ENCODE measurements at places on chromosomes 12 and 14. TPM values are rescaled to one million over a fixed set of nuclear protein-coding genes. Genes with fewer than 3 reads are reported as not detected.

DNA sequence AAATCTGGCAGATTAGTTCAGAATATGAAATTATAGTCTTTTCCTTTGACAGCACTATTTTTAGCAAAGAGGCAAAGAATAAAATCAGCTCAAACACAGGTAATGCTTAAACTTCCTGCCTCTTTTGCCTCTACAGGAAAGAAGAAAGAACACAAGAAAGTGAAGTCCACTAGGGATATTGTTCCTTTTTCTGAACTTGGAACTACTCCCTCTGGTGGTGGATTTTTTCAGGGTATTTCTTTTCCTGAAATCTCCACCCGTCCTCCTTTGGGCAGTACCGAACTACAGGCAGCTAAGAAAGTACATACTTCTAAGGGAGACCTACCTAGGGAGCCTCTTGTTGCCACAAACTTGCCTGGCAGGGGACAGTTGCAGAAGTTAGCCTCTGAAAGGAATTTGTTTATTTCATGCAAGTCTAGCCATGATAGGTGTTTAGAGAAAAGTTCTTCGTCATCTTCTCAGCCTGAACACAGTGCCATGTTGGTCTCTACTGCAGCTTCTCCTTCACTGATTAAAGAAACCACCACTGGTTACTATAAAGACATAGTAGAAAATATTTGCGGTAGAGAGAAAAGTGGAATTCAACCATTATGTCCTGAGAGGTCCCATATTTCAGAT lies 17.4 kb downstream of the TMPO start:
- DNase-seq, result no peak

- DNase-seq, result no peak
Measured at GRCh38 chr12:108567406-108568337, 5.3 kb downstream of the ISCU start.

GRCh38 chr12:6354495-6355393 lies 12.9 kb upstream of the TNFRSF1A start:
- DNase-seq, result no peak

DNA sequence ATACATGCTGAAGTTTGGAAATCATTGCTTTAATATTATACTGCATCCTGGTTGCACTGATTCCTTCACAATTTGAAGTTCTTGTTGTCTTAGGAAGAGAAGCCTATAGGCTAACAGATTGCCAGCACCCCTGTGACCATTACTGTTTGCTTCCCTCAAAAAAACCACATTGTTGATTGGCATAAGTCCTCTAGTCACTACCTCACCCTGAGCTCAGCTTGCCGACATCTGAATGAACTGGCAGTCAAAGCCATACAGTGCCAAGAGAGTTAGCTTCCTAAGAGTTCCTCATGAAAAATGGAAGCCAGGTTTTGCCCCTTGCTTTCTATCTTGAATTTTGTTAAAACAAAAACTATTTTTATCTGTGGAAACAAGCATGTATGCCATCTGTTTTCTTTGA lies 276.1 kb downstream of the SYT1 start:
- no peak for DNase-seq

- DNase-seq, result peak; percentile 59
Measured at GRCh38 chr14:21106498-21107282, 5.8 kb downstream of the TMEM253 start.

GRCh38 chr14:55133416-55133815 lies 4.4 kb downstream of the LGALS3 start:
- DNase-seq, result peak; percentile 8

DNA sequence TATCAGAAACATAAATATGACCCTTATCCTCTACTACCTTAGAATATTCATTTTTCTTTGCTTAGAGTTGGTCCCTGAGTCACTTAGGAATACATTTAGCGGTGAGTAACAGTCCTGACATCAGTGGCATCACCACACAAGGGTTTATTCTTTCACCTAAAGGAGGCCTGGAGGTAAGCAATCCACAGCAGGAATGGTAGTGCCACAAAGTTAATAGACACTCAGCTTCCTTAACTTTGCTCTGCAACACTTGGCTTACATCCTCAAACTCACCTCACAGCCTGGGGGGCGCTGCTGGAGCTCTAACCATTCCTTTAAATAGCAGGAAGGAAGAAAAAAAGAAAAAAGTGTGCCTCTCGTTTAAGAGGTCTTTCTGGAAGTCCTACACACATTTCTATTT lies 29.1 kb downstream of the BBOF1 start:
- no peak for DNase-seq

DNA sequence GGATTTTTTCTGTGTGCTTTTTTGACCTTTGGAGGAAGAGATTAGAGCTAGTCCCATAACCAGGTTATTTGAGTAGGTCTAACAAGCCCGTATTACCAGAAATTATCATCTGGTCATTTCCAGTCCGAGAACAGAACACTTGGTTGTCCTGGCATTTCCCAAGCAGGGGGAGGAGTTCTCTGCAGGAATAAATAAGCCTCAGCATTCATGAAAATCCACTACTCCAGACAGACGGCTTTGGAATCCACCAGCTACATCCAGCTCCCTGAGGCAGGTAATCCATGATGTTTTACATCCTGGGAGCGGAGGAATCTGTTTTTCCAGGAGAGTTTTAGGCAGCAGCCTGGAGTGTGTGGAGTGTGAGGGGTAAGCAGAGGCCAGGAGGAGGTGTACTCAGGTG lies at the start of gene SERPINA3:
TSS of gene SERPINA3 (plus strand) at position 218 of the 400 bp plus-strand sequence. CDS start 2,051 bp downstream, outside the sequence.
- no peak for DNase-seq

DNA sequence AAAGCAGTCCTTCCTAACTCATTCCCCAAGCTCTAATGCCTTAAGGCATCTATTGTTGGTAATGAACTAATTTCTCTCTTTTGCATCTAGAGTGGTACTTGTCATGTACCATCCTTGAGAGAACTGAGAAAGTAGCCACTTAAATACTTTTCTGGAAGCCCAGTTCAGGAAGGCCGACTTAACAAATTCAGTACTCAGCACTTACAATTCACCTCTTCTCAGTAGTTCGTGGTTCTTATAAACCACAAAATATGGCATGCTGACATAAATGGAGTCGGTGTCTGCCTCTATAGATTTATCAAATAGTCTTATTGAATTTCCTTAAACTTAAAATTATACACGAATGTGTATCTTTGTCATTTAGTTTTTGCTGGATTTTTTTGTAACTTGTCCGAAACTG lies 9.4 kb upstream of the COCH start:
- DNase-seq, result no peak

DNA sequence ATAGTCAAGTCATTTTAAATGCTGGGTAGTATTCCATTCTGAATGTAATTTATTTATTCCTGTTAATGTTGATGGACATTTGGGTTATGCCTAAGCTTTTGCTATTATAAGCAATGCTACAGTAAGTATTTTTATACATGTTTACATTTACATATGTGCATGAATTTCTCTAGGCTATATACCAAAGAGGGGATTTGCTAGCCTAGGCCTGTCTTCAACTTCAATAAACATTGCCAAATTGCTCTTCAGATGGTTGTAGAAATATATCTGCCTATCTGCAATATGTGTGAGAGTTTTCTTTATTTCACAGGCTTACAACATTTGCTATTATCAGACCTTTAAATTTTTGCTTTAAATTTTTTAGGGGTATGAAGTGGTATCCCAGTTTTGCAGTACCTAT lies 87.0 kb downstream of the MIPOL1 start:
- no peak for DNase-seq

- no peak for DNase-seq
Measured at GRCh38 chr12:55845361-55845760, 2.6 kb upstream of the MMP19 start.

DNA sequence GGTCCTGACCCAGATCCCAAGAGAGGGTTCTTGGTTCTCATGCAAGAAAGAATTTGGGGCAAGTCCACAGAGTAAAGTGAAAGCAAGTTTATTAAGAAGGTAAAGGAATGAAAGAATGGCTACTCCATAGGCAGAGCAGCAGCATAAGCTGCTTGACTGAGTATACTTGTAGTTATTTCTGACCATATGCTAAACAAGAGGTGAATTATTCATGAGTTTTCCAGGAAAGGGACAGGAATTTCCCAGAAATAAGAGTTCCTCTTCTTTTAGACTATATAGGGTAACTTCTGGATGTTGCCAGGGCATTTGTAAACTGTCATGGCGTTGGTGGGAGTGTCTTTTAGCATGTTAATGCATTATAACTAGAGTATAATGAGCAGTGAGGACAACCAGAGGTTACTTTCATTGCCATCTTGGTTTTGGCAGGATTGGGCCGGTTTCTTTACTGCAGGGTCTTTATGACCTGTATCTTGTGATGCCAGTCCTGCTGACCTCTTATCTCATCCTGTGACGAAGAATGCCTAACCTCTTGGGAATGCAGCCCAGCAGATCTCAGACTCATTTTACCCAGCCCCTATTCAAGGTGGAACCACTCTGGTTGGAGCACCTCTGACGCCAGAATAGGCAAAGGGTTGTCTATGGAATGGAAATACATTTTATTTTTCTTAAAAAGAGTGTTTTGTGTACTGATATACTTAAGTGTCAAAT lies 113.8 kb downstream of the OTOGL start:
- no peak for DNase-seq

DNA sequence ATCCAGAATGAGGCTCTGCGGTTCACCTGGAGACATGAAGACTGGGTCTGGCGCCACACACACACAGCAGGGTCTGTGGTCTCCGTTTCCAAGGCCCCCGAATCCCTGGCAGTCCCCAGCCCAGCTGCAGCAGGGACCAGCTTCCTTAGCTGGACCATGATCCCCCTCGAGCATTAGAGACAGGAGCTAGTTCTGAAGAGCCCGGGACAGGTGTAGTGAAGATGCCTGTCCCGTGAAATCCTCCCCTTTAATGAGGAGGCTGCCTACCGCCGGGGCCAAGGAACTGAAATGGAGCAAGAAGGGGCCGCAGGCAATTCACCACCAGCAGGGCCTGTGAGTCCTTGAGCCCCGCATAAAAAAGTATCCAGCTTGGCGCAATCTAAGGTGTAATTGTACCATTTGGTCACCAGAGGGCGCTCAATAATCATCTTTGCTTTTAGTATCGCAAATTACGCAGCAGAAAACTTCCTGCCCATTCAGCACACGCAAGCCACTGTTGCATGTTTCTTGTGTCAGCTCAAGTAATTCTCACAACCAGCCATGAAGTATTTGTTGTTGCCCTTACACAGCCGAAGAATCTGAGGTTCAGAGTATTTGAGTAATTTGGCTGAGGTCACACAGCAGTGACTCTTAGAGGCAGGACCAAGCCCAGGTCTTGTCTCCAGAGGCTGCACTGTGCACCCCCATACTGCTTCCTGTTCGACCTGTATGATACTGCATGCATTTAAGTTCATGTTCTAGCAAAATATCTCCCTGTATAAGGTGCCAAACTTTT lies 54.3 kb upstream of the PPP2R5C start:
- peak; percentile 10 for DNase-seq

DNA sequence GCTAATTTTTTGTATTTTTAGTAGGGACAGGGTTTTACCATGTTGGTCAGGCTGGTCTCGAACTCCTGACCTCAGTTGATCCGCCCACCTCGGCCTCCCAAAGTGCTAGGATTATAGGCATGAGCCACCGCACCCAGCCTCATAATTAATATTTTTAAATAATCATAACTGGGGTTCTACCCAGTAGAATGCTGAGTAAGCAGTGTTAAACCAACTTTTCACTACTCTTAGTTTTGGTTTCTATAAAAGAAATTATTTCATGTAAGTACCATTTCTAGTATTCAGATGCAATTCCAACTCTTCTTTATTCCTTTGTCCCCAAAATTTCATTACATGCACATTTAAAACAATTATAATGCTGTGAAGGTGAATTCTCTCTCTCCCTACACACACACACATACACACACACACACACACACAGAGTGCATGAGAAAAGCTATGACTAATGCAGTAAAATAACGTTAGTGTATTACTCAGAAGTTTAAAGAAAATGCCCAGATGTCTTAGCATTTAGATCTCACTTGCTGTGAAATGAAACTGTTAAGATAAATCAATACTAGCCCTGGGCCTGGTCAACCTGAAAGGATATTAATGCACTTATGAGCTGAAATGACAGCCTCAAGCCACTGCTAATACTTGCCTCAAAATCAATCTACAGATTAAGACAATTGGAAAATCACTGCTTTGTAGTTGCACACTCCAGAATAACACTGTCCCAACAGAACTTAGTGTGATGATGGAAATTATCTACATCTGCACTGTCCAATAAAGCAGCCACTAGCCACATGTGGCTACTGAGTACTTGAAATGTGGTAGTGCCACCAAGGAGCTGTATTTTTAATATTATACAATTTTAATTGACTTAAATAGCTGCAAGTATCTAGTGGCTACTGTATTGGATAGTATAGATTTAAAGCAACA lies 36.0 kb downstream of the PTPN21 start:
- peak; percentile 2 for DNase-seq

- DNase-seq, result no peak
Measured at GRCh38 chr14:101027291-101027690, 123.8 kb upstream of the RTL1 start.

- DNase-seq, result no peak
Measured at GRCh38 chr12:26088998-26089397, 35.8 kb downstream of the BHLHE41 start.

DNA sequence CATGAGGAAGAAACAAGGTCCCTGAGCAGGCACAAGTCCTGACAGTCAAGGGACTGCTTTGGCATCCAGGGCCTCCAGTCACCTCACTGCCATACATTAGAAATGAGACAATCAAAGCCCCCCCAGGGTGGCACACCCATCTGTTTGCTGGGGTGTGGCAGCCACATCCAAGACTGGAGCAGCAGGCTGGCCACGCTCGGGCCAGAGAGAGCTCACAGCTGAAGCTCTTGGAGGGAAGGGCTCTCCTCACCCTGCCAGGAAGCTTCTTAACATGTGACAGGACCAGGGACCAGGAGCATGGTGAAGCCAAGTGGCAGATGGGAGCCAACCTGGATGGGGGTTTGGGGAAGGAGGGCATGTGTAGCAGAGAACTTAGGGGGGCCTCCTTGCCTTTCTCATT lies 10.0 kb downstream of the CACNB3 start:
- no peak for DNase-seq

DNA sequence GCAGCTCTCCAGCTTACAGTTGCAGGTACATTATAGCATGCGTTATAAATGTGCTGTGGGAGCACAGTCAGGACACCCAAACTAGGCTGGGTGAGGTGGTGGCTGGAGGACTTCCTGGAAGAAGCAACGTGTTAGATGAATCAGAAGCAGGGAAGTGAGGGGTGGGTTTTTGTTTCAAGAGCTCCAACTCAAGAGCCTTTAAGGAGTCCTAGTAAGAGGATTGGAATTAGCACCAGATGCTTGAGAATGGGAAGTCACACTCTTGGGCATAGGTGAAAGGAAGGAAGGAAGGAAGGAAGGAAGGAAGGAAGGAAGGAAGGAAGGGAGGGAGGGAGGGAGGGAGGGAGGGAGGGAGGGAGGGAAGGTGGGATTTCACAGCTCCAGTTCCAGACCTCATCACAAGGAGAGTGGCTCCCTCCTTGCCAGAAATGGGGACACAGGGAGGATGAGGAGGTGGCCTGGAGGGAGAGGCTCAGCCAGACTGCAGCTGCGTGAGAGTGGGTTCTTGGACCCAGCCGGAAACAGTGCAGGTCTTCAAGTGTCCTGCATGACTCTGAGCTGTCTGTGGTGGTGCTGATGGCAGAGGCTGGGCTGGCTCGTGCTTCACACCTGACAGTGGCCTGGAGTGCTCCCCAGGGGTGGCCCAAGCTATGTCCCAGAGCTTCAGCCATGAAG lies 115.7 kb upstream of the GSC start:
- no peak for DNase-seq

GRCh38 chr12:64139021-64139420 lies 83.1 kb downstream of the KICS2 start:
- DNase-seq, result no peak

SOCS2 gene
- total RNA-seq, result 46.9 TPM

LHX5 gene
- not detected for total RNA-seq

KRT74 gene
- not detected for total RNA-seq

TAS2R7 gene
- not detected for total RNA-seq

GYS2 gene
- total RNA-seq, result not detected

APOF gene
- total RNA-seq, result not detected

ASIC1 gene
- total RNA-seq, result 1.7 TPM

SMIM41 gene
- total RNA-seq, result not detected

KRT8 gene
- total RNA-seq, result 39.2 TPM

TSPAN19 gene
- total RNA-seq, result not detected

TBX5 gene
- not detected for total RNA-seq
